ENCODE measurements at places on chromosomes 2 and 18.

GRCh38 chr2:121005453-121005852 lies 269.8 kb downstream of the GLI2 start:
- H3K27ac ChIP-seq, result no peak overlapping the region
- no peak for DNase-seq
- H3K4me3 ChIP-seq, result no peak overlapping the region

- H3K36me3 ChIP-seq, result no peaks in the 10 kb centered on the region
- no peaks in the 10 kb centered on the region for H3K27me3 ChIP-seq
- no peak overlapping the region for H3K4me3 ChIP-seq
- DNase-seq, result no peak
- no peak overlapping the region for H3K27ac ChIP-seq
Measured at GRCh38 chr2:236947294-236947693, 138.4 kb upstream of the COPS8 start.

DNA sequence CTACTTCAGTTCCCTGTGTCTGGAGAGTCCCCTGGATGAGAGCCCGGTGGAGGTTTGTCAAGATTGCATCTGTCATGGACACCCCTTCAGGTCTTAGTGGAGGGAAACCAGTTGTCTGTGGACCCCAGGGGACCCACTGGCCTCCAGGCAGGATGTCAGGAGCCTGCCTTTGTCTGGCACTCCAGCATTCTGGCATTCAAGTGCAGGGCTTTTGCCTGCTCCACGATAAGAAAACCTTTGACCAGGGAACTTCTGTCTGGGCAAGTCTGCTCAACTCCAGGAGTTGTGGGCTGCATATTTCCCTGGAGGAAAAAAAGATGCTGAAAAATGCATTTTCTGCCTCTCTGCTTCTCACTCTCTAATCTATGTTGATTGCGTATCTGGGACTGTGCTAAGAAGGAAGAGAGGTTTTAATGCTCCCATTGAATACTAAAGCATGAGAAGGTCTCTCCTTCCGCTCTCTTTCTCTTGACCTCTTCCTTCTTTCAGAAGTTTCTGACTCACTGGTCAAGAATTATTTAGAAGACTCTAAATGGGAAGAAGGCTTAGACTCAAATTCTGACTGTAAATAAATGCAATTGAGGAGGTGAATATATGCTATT lies 104.5 kb downstream of the MMADHC start:
- H3K4me1 ChIP-seq, result no peaks in the 10 kb centered on the region
- peaks cover 8% of the 10 kb centered on the region for H3K27me3 ChIP-seq
- H3K36me3 ChIP-seq, result no peaks in the 10 kb centered on the region
- no peak overlapping the region for H3K4me3 ChIP-seq

DNA sequence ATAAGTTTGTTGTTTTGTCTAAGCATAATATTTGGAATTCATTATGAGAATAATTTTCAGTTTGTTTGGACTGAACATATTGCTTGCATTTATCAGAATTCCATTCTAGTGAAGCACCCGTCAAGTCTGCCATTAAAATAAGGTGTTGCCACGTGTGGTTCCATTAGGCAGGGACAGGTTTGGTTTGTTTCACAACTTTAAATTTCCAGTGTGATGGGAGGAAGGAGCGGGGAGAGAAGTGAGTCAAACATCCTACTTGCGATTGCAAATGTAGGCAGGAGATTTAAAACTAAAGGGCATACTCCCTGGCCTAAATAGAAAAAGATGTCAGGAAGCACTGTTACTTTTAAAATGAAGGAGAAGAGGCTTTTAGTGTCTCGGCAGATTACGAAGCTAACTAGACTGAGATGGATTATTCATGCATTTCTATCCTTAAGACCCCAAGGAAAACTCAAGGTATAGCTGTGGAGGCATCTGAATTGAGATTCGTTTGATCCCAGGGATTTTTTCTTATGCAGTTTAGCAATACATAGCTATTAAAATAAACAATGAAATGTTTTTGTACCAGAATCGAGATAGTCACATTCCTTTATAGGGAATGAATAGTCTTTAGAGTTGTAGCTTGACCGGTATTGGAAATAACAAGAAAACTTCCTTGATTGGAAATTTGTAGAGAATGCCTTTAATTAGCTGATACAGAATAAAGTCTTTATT lies 19.8 kb downstream of the GRHL1 start:
- no peaks in the 10 kb centered on the region for H3K4me1 ChIP-seq
- H3K36me3 ChIP-seq, result peaks cover 10% of the 10 kb centered on the region
- no peaks in the 10 kb centered on the region for H3K27me3 ChIP-seq

- H3K27ac ChIP-seq, result no peak overlapping the region
- no peaks in the 10 kb centered on the region for H3K36me3 ChIP-seq
- H3K27me3 ChIP-seq, result peaks cover 3% of the 10 kb centered on the region
- no peak overlapping the region for H3K4me3 ChIP-seq
- H3K4me1 ChIP-seq, result no peaks in the 10 kb centered on the region
Measured at GRCh38 chr18:49963217-49963616, 149.9 kb upstream of the ACAA2 start.

DNA sequence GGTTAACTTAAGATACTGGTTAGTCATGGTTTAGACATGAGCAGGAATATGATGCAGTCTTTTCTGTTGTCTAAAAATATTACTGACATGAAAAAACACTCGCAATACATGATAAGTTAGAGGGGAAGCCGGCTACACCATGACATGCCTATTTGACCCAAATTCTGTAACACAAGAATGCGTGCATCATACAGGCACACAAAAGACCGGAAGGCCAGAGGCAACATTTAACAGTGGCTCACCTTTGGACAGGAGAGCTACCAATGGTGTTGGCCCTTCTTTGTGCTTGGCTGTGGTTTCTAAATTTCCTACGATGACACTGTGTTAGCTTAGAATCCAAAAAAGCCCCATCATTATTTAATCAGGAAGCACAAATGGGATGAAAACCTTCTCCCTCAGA lies 4.1 kb downstream of the PARD6G start:
- H3K27me3 ChIP-seq, result no peaks in the 10 kb centered on the region
- H3K4me1 ChIP-seq, result peaks cover 5% of the 10 kb centered on the region
- no peak overlapping the region for H3K4me3 ChIP-seq
- H3K36me3 ChIP-seq, result no peaks in the 10 kb centered on the region
- DNase-seq, result no peak

Data from DND-41 (cell line).